ENCODE measurements at places on chromosomes 2 and 18.

GRCh38 chr2:212892193-212892592 is 259.2 kb downstream of the IKZF2 start:
- DNase-seq: no peak

GRCh38 chr2:180048251-180048650 is 41.2 kb upstream of the CWC22 start:
- no peak for DNase-seq

GRCh38 chr2:158633261-158633660 is 161.9 kb upstream of the DAPL1 start:
- DNase-seq: no peak

- no peak for DNase-seq
Observed at GRCh38 chr2:53770264-53770663, 2.7 kb downstream of the CHAC2 start.

DNA sequence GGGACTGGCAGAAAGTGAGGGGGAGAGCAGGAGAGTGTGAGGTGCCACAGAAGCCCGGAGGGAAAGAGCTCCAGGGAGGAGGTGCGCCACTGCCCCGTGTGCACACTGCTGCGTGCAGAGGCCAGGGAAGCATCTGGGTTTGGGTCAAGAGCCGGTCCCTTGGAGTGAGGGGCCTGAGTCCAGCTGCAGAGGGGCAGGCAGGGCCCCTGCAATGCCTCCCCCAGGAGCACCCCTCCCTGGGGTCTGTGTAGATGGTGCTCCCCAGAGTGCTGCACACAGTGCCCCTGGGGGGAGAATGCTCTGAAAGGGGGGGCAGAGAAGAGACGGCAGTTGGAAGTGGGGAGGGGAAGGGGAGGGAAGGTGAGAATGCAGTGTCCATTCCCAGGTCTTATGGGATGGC is 3.7 kb upstream of the LIMS2 start:
- no peak for DNase-seq

GRCh38 chr2:7758073-7758759 is 841.0 kb downstream of the RNF144A start:
- no peak for DNase-seq

- DNase-seq: no peak
Observed at GRCh38 chr2:67572721-67573435, 175.7 kb downstream of the ETAA1 start.

GRCh38 chr2:9310798-9311197 is 104.2 kb downstream of the ASAP2 start:
- DNase-seq: no peak

DNA sequence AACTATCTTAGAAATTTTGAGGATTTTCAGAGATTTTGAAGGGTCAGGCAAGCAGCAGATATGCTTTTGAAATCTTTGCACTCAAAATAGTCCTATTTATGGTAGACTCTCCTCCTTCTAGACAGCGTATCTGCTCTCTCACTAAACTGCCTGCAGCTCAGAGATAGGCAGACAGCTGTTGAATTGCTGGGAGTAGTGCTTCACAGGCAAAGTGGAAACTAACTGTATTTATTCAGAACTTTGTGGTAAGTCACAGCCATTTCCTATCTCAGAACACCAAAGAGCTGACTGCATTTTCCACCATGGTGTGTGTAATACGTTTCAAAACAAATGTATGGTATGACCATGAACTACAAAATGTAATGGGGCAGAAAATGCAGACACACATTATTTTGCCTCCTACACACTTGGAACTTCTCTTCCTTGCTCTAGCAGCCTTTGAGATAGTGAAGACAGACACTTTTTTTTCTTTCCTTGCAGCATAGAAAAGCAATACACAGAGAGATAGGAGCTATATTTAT is 352.4 kb downstream of the LRP1B start:
- no peak for DNase-seq

DNA sequence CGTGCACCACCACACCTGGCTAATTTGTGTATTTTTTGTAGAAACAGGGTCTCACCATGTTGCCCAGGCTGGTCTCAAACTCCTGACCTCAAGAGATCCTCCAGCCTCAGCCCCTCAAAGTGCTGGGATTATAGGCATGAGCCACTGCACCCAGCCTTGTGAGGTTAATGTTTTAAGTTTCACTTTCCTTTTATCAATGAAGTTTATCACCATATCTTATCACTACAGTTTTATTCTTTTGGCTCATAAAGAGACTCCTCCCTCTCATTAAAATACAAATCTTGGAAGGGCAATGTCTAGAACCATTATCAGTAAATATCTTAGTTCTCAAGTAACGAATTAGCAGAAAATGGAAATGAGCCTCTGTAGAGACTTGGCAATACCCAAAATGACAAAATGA is 173.8 kb downstream of the BCL11A start:
- DNase-seq: no peak

Measured in stimulated activated CD8-positive, alpha-beta memory T cell treated with anti-CD3 and anti-CD28 coated beads, Interleukin-15, amount 100 ng/mL, for 4 hours (primary cell).